ENCODE measurements at places on chromosomes 13 and 19.

GRCh38 chr19:47156861-47157430 lies 26.3 kb downstream of the SAE1 start:
- no peak for DNase-seq

DNA sequence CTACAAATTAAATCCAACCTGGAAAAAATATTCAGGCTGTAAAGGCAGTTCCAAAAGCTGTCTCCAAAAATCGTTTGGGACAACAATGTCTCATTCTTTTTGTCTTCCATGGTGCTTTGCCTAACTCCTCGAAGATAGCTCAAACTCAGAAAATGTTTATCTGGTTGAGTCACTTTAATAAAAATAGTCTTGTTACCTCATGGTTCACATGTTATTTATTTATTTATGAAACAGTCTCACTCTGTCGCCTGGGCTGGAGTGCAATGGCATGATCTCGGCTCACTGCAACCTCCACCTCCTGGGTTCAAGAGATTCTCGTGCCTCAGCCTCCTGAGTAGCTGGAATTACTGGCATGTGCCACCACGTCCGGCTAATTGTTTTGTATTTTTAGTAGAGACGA lies 4.9 kb upstream of the BRD4 start:
- no peak for DNase-seq

DNA sequence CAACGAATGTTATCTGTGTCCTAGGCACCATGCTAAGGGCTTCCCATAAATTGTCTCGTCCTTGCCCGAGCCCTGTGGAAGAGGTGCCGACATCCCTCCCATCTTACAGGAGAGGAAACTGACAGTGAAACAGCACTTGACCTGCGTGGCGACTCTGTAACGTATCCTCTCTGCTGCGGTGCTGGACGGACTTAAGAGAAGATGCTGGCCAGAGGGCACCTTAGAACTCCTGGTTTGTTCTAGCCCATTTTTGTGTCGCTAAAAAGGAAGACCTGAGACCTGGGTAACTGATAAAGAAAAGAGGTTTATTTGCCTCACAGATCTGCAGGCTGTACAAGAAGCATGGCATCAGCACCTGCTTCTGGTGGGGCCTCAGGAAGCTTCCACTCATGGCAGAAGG lies 68.6 kb downstream of the KCTD15 start:
- no peak for DNase-seq

GRCh38 chr19:28242317-28242927 lies 970.5 kb downstream of the UQCRFS1 start:
- peak; percentile 36 for DNase-seq

DNA sequence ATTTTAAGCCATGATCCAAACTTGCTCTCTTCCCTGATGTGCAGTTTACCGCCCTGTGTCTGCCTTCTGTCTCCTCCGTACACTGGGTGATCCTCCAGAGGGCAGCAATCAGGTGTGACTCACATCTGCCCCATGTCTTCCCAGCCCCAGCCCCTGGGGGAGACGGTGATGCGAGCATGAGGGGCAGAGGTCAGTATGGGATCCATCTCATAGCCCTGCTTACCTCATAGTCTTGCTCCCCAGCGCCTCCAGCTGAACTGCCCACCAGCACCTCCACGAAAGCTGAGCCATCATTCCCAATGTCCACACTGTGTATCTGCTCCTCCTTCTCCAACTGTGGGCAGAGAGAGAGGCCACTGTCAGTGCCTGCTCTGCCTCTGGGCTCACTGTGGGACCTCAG lies 14.6 kb downstream of the XRCC1 start:
- DNase-seq = no peak

DNA sequence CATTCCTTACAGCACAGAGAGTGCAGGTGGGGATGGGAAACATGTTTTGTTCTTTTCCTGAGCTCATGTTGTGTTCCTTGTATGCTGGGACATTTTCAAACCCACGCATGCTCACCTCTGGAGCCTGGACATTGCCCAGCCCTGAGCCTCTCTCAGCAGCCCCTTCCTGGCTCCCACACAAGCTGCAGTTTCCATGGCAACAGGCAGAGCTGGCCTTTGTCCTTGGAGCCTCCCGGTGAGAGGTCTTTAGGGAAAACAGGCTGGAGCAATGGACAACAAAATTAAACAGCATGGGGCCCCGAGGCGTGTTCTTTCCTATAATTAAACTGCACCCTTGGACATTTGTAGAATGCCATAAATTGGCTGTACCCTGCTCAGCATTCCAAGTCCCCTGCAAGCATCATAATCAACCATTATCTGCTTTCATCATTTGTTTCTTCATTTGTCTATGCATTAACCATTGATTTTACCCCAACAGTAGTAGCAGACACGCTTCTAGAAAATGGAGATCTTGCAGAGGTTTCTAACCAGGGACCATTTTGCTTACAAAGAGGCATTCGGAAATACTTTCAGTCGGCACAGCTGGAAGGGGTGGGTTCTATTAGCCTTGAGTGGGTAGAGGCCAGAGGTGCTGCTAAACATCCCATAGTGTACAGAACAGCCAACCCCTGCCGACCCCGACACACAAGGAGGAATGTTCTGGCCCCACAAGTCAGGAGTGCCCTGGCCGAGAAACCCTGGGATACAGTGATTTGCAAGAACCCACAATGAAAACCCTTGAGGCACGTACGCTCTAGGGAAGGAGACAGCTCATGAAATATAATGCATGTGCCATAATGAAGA lies 133.4 kb upstream of the PEG3 start:
- DNase-seq = no peak

DNA sequence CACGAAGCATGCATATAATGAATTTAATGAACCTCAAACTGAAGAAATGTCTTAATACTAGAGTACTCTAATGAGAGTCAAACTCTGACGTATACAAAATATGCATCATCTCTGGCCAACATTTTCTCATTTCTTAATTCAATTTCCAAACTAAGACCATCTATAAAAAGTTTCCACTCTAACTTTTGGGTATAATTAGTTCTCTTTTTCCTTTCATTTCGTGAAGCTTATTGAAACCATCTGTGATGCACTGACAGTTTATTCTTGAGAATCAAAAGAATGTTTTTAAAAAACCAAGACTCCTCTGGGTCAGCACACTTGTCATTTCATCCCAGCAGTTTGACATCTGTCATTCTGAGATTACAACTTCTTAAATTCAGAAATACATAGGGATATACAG lies 90.0 kb downstream of the CAB39L start:
- no peak for DNase-seq

DNA sequence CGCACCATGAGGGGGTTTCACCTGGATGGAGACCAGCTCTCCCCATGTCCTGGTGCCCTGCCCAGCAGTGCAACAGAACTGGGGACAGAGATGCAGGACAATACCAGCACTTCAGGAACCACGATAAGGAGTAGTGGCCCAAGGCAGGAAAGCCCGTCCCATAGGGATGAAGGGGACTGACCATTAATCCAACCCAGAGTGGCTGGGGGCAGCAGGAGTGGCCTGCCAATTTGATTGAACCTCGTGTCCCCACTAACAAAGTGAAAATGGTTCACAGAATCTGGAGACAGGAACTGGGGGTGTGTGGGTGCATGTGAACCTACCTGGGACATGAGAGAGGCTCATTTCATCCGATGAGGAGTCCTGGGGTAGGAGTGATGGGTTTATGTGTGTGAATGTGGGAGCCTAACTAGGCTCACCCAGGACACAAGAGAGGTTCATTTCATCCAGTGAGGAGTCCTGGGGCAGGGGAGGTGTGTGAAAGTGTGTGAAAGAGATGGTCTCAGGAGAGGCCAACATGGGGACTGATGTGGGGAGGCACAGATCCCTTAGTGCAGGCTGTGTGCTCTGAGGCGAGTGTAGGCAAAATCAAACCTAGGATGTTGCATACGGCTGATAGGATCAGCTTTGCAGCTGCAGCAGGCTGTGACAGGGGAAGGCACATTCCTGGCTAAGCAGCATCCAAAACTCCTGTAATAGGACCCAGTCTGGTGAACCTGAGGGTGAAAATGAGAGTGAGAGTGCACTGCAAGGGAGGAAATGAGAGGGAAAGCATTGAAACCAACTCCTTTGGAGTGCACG lies 98.2 kb downstream of the ZNF429 start:
- no peak for DNase-seq

GRCh38 chr13:112242777-112243176 lies 133.4 kb upstream of the SPACA7 start:
- no peak for DNase-seq

DNA sequence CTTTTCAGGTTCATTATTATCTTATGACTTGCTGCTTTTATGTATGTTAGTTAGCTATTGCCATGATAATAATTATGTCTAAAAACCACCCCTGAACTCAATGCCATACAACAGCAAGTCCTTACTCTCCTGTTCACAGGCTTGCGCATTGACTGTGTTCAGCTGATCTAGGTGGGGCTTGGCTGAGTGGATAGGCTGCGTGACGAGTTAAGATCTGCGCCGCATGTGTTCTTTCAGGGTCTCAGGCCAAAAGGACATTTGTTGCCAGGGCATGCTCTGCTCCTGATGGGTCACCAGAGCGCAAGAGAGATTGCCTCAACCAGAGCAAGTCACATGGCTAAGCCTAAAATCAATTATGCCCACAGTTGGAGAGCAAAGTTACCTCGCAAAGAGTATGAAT lies 859 bp downstream of the ZNF568 start:
- DNase-seq = no peak

DNA sequence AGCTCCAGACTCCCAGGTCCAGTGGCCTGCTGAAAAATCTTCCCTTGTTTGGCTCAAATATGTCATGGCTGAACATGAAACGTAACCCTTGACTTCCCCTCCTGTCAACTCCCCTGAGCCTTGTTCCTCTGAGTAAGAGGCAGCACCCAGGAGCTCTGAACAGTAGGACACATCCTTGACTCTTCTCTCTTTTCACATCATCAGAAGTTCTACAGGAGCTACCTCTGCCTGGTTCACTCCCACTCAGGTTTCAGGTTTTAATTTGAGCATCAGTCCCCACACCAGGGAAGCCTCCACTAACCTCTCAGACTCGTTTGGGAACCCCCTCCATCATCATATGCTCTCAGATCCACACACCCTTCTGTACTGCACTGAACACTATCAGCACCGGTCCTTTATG lies 30.3 kb downstream of the ZNF823 start:
- no peak for DNase-seq

DNA sequence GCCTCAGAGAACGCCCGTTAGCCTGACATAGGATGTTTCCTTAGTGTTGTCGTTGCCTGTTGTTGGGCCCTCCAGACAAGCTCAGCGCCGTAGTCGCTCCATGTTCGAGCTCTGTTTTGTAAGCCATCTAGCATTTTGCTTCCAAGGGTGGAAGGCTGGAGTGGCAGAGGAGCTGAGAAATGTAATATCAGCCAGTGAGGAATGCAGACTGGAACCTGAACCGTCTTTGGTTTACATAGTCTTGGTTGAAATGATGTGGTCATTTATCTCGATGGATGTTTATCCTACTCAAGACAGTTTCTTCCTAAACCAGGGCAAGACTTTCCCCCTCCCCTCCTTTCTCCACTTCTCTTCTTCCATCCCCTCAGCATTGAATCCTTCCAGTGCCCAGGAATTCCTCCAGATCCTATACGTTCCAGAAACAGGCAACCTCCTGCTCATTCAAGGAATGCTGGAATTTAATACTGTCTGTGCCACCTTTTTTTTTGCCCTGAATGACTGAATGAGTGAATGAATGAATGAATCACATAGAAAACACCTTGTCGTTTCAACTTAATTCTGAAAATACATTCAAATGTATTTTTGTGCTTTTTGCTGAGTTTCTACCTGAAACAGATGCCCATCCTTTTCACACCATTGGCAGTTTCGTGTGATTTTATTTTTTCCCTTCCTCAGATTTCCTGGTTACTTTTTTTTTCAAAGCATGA lies 109.5 kb upstream of the MBNL2 start:
- no peak for DNase-seq

- DNase-seq = no peak
Measured at GRCh38 chr19:35975608-35976214, 19.3 kb upstream of the SDHAF1 start.

DNA sequence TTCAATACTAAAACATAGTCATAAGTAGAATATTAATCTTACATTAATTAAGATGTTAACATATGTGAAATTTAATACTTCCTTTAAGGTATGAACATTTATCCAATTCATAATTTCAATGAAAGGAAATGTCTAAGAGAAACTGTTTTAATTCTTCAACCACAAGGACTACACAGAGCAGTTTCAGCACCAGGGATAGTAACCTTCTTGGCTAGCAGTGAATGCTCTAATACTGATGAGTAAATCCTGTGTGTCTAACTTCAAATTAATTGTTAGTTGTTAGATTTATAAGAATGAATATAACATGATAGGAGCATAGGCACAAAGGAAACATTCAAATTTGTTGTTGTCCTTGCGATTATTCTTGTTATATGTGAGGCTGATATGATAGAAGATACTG lies 15.6 kb upstream of the NBEA start:
- no peak for DNase-seq

- DNase-seq = peak; percentile 15
Measured at GRCh38 chr19:46428239-46429135, at the start of gene PNMA8C. Gene PNMA8C, minus strand, starts transcription at chr19:46428936. Its CDS starts 577 bp downstream, at chr19:46428359.

GRCh38 chr19:19997656-19998268 lies 41.5 kb downstream of the ZNF682 start:
- no peak for DNase-seq

GRCh38 chr13:39768962-39769361 lies 113.5 kb downstream of the COG6 start:
- DNase-seq = no peak

DNA sequence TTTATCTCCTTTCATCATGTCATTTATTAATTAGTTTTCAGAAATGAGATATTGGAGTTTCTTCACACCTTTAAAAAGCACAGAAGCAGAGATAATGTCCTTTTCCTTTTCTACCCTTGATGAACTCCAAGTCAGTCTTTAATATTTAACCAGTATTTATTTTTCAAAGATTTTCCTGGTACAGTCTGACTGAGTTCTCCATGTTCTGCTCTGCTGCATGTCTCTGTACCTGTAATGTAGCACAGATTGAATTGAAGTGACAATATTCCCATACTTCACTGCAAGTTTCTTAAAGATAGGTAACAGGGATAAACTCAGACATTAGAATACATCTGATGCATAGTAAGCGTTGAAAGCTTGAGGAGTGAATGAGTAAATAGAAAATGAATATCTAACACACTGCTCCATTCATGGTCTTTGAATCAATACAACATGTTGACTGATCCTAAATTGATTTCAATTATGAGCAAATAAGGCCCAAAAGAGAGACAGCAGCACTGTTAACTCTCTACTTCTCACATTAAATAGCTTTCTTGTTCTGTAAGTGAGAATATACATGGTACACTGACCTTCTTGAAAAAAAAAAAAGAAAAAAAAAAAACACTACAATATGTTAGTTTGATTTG lies 1323.6 kb upstream of the PRR20A start:
- peak; percentile 10 for DNase-seq

- DNase-seq = no peak
Measured at GRCh38 chr19:3190470-3190770, 4.7 kb downstream of the NCLN start.

GRCh38 chr19:345320-345879 lies 804 bp upstream of the MIER2 start:
- no peak for DNase-seq
